Hematopoietic multipotent progenitor cell (in vitro differentiated cells): ENCODE measurements at places on chromosomes 1 and 21. TPM values are rescaled to one million over a fixed set of nuclear protein-coding genes. Genes with fewer than 3 reads are reported as not detected.

The TNNT2 gene
- total RNA-seq, result not detected

The GPR25 gene
- under 0.01 TPM for total RNA-seq

The ERVH48-1 gene
- total RNA-seq, result under 0.01 TPM

The DUSP23 gene
- total RNA-seq, result 54.1 TPM

The TMPRSS2 gene
- not detected for total RNA-seq

The TPTE gene
- total RNA-seq, result not detected

The BRDT gene
- not detected for total RNA-seq

The PDC gene
- not detected for total RNA-seq

The LEFTY1 gene
- total RNA-seq, result under 0.01 TPM

GRCh38 chr1:177311111-177311510 lies 140.4 kb downstream of the BRINP2 start:
- no peak for DNase-seq

GRCh38 chr21:17532292-17532691 lies 19.4 kb downstream of the CXADR start:
- DNase-seq, result no peak

DNA sequence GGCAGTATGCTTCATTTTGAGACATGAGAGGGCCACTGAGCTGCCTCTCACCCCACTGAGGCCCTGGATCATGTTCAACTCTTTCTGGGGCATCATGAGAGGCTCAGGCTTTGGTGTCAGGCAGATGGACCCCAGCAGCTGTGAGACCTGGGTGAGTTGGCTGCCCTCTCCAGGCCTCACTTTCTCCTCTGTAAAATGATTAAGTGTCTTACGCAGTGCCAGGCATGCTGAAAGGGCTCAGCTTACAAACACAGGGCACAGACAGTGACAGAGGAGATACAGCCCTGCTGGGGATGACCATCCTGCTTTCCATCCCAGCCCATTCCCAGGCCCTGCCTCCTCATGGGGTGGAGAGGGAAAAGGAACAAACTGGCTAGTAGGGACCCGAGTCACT lies 387.4 kb downstream of the MATN1 start:
- no peak for DNase-seq

DNA sequence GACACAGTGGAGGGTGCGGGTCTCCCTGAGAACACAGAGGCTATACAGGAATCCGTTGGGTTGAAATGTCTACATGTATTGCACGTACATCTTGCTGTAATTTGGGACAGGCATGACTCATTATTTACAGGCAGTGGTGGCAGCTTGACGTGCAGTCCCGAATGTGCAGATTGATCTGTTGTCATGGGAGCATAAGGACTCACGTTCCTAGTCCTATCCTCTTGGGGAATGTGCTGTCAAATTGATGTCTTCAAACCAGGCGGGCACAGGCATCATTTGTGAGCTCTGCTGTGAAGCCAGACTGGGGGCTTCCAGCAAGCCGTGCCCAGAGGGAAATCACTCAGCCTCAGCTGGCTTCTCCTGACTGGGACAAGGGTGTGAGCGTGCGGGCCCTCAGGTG lies 40.5 kb downstream of the S100B start:
- no peak for DNase-seq

- DNase-seq, result no peak
Observed at GRCh38 chr1:157087030-157087429, 12.6 kb downstream of the ETV3L start.

DNA sequence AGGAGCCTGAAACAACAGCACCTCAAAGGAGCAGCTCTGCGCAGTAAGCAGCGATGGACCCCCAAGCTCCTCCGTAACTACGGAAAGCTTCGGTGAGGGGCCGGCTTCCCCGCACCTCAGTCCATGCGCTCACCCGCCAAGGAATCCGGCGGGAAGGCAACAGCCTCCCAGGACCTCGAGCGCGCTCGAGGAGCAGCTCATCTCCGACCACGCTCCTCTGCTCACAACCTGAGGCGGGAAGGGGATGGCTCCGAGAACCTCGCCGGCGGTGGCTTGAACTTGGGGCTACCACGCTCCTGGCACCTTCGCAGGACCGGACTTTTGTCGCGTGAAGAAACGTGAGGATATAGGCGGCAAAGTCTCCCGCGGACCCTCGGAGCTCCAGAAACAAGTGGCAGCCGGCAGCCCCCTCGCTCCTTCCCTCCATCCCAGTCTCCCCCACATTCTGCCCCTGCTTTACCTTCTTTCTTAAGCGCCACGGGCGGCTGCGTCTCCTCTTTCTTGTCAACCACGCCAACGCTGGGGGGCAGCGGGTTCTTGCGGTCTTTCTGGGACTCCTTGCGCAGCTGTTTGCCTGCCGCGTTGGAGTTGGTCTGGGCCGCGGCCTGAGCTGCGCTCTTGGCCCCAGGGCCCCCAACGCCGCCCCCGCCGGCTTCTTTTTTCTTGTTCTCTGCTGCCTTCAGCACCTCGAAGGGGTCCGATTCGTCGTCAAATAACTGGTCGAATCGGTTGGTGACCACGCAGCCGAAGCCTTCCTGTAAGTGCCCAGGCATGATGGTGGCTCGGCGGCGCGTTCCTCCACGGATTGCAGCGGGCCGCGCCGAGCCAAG lies 459 bp downstream of the SERBP1 start:
- DNase-seq, result no peak

- DNase-seq, result no peak
Observed at GRCh38 chr1:100229681-100230443, 19.8 kb downstream of the DBT start.

GRCh38 chr21:41045534-41046268 lies 122.3 kb upstream of the BACE2 start:
- peak; percentile 33 for DNase-seq

DNA sequence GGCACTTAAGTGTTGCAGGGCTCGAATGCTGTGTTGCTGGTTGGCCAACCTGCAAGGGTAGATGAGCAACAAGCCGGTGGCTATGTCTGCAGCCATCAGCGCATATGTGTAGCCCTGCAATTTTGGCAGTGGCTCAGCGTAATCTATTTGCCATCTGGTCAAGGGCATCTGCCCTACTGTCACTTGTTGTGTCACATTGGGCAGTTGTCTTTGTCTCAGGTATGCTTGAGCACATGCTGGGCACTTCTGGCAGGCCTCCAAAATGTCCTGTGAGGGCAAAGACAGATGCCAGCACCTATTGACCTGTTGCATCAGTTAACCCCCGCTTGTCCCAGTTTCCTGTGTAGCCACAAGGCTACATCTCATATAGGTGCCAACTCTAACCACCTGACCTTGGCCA lies 111.8 kb downstream of the GDAP2 start:
- DNase-seq, result no peak

DNA sequence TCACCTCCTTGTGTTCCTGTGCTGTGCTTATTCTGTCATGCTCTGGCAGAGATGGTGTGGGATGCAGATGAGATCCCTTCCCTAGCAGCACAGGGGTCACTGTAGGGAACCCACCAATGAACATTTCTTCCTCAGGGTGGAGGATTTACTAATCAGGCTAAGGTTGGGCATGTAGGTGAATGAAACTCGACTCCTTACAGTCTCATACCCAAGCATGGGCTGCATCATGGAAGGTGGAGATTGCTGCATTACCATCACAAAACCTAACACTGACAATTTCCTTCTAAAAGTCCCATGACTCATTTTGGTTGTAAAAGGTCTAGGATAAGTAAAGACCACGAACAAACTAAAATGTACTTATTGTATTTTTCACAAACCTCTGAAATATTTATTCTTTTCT lies 399.9 kb downstream of the DSCAM start:
- no peak for DNase-seq

- DNase-seq, result no peak
Observed at GRCh38 chr21:35164971-35165483, 115.9 kb upstream of the RUNX1 start.

DNA sequence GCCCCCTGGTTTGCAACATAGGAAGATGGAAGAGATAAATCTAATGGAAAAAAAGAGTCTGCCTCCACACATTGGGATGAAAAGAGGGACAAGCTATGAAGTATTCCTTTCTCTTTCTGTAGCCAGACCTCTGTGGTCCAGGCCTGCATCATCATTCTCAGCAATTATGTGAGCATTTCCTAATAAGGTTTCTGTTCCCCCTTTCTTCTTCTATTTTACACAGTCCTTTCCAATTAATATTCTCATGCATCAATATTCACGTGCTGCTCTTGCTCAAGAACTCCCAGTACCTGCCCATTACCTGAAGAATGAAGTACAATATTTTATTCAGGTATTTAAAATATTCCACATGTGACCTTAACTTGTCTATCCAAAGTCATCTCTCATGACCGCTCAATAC lies 8.2 kb upstream of the SLC30A1 start:
- no peak for DNase-seq

DNA sequence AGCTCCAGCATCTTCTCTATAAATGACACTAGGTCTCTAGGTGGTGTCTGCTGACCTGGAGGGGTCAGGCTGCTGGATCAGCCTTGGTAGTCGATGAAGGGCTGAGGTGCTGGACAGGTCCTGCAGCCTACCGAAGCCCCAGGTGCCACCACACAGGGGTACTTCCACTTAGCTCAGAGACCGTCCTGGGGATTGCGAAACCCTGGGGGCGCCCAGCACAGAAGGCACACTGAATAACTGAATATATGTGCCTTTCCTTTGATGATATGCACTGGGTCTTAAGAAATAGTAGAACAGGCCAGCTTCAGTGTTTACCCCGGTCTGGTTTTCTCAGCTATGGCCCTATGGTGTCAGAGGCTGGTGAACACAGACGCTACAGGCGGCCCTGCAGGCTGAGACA lies 10.9 kb downstream of the UBE2J2 start:
- no peak for DNase-seq

GRCh38 chr1:19596065-19596713 lies 47.9 kb upstream of the NBL1 start:
- DNase-seq, result no peak

DNA sequence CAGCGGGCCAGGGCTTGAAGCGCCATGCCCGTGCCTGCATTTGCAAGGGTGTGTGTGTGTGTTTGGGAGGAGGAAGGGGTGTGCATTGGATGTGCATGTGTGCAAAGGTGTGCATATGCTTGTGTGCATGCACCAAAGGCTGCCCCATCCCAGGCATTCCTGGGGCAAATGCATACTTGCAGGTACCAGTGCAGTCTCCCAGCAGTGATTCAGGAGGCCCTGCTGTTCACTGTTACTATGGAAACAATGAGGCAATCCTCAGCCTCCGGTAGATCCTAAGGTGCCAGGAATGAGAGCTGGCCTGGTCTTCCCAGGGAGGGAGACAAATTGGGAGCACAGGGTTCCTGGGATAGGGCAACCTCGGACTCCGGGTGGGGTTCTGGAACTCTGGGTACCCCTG lies 7.5 kb upstream of the FNDC5 start:
- DNase-seq, result no peak

GRCh38 chr1:117466761-117467160 lies 99.5 kb downstream of the MAN1A2 start:
- DNase-seq, result no peak

DNA sequence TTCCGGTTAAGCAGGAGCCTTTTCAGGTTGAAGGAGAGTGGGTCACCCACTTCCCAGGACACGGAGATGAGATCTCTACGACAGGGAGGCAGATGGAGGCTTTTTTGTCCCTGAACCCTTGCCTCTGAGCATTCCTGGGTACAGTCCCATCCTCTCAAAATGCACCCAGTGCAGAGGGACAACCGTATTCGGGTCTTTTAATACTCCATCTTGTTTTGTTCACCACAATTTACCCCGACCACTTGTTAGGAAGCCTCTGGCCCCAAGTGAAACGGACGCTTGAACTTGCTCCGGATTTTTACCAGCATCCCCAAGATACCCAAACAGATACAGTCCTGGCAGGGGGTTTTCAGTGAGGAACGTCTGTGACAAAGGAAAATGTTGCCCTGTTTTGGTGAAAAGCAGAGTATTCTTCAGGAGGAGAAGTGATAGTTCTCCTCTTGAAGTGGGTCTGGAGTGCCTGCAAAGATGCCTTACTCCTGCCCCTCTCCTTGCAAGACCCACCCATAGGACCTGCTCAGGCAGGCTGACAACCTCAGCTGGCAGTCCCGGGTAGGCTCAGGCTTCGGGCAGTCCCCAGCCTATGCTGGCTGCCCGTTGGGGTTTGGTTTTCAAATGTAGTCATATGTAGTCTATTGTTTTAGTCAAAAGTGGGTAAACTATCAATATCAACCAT lies 669 bp upstream of the ARL8A start:
- DNase-seq, result no peak

- DNase-seq, result no peak
Observed at GRCh38 chr1:219927956-219928790, at the start of gene SLC30A10. Gene SLC30A10, minus strand, starts transcription at chr1:219928557. Its CDS starts 117 bp downstream, at chr1:219928440.

GRCh38 chr1:22428672-22429071 lies 23.0 kb upstream of the ZBTB40 start:
- no peak for DNase-seq

DNA sequence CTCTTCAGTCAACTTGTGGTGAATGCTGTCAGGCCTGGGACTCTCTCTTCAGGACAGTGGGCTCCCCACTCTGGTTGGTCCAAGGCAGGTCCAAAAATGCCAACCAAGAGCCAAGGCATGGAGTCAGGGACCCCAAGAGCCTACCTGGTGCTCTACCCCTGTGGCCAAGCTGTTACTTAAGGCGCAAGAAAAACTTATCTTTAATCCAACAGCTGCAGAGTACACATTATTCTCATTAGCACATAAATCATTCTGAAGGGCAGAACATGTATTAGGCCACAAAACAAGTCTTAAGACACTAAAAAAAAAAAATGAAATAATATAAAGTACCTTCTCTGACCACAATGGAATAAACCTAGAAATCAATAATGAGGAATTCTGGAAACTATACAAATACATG lies 65.7 kb downstream of the FAF1 start:
- no peak for DNase-seq

GRCh38 chr1:51916587-51917405 lies 38.3 kb upstream of the NRDC start:
- DNase-seq, result no peak

DNA sequence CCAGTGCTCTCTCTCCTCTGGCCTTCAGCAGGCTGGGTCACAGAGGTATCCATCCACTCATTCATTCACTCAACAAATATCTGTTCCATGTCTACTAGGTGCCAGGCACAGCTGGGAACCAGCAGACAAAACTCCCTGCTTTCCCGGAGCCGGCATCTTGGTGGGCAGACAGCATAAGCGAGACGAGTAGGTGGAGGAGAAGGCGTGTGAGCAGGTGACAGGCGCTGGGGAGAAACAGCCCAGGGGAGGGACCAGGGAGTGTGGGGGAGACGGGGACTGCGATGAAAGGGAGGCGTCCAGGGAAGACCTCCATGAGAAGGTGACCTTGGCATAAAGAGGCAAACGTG lies 11.0 kb upstream of the KCNAB2 start:
- no peak for DNase-seq
